ENCODE measurements at places on chromosomes 6 and 20. TPM values are rescaled to one million over a fixed set of nuclear protein-coding genes. Genes with fewer than 3 reads are reported as not detected.

DNA sequence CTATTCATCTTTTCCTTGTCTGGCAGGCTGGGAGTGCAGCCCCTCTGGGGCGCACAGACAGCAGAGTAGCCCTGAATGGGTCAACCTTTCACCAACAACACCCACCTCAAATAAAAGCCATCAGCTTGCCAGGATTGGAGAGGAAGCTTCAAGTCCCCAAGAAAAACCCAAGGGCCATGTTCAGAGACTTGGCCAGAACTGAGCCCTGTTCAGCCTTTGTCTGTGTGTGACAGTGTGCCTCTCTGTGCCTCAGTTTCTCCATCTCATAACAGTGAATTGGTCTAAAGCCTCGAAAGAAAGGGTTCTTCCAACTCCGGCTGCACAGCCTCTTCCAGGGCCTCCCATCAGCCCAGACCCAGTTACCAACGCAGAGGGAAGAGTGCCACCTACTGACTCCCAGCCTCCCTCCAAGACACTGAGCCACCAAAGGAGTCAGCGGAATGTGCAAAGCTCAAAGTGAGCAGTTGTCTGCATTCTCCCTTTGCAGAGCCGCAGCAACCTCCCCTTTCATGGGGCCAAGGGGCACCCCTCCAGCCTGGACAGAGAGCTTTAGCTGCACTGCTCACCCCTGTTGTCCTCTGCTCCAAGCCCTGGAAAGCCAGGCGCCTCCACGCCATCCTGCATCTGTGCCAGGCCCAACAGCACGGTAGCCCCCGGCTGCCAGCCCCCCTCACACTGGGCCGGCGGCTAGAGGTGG is 82.7 kb upstream of the TOP1 start:
- DNase-seq: no peak

- DNase-seq: no peak
These were observed 189.5 kb downstream of the TMEM242 start for GRCh38 chr6:157133856-157134255.

GRCh38 chr6:138025528-138025978 is 81.7 kb downstream of the PERP start:
- DNase-seq: no peak

DNA sequence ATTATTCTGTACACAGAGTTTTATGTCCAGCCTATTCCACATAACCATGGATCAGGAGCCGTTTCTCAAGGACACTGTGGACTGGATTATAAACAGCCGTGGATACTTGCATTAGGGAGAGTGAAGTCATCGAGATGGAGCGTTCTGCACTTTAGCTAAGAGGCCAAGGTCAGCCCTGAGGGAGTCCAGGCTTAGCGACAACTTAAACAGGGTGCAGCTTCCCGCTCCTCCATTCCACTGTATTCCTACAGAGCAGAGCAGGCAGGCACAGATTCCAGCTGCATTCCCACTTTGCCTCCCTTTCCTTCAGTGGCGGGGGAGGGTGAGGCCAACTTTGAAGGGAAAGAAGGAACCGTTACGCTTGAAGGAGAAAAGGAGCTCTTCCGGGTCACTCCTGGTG is 59.5 kb downstream of the RAMACL start:
- no peak for DNase-seq

DNA sequence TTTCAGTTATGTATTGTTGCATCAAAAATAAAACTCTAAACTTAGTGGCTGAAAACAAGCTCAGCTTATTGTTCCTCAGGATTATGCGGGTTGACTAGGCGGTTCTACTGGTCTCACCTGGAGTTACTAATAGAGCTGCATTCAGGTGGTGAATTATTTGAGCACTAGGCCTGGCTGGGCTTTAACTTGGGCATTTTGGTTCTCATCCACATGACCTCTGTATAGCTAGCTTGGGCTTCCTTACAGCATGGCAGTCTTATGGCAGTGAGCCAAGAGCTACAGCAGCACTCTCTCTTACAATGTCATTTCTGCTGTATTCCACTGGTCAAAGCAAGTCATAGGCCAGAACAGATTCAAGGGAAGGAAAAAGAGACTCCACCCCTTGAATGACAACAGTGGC is 1.6 kb downstream of the PGBD1 start:
- no peak for DNase-seq

DNA sequence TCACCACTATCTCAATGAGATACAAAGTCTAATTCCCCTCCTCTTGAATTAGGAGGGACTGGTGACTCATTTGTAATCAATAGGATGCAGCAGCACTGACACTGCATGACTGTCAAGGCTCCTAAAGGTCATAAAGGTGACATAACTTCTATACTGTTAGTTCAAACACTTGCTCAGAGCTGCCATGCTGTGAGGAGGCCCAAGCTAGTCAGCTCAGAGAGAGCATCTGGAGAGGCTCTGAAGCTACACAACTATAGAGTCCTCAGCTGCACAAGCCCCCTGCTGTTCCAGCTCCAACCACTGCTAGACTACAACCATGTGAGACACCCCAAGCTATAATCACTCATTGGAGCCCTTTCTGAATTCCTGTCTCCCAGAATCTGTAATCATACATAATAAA is 17.0 kb upstream of the HEY2 start:
- DNase-seq: no peak

DNA sequence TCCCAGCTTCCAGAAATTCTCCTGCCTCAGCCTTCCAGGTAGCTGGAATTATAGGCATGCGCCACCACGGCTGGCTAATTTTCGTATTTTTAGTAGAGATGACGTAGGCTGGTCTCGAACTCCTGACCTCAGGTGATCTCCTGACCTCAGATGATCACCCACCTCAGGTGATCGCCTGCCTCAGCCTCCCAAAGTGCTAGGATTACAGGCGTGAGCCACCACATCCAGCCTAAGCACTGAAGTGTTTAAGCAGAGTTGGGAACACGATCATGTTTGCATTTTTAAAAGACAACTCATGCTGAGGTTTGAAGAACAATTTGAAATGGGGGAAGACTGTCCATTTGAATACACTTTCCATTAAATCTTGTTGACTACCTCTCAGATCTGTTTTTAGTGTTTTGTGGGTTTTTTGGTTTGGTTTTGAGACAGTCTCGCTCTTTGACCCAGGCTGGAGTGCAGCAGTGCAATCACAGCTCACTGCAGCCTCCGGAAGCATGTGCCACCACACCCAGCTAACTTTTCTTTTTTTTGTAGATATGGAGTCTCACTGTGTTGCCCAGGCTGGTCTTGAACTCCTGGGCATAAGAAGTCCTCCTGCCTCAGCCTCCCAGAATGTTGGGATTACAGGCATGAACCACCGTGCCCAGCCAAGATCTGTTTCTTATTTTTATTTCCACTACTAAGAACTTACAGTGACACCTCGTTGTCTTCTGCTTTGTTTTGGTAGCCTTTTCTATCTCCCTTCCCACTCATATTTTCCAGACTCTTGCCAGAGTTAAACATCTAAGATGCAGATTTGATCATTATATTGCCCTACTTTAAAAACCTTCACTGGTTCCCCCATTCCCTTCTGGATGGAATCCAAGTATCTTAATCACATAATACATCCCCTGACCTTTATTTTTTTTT is 5.5 kb downstream of the CASP8AP2 start:
- no peak for DNase-seq

The LY6G6D gene
- total RNA-seq: not detected

The PDYN gene
- not detected for total RNA-seq

The ASIP gene
- not detected for total RNA-seq

The ENPP4 gene
- 3.7 TPM for total RNA-seq
